ENCODE measurements at places on chromosomes 2 and 18.

- DNase-seq: no peak
Observed at GRCh38 chr18:55452123-55452611, 135.8 kb downstream of the TCF4 start.

DNA sequence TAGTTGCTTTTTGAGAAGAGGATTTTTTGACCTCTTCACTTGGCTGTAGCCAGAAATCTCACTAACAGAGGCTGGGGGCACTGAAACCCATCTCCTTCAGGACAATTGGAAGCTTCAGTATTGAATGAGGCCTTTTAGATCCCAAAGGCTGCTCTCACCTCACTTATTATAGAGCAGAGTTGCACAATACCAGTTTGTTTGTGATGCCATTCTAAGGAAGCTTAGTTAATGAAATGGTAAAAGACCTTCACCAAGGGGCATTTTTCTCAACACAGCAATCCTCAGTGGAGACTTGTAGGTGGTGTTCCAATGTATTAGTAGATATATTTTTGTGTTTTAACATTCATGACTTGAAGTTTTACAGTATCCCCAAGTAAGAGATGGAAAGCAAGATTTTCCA, 71.0 kb upstream of the RFX8 start:
- no peak for DNase-seq

DNA sequence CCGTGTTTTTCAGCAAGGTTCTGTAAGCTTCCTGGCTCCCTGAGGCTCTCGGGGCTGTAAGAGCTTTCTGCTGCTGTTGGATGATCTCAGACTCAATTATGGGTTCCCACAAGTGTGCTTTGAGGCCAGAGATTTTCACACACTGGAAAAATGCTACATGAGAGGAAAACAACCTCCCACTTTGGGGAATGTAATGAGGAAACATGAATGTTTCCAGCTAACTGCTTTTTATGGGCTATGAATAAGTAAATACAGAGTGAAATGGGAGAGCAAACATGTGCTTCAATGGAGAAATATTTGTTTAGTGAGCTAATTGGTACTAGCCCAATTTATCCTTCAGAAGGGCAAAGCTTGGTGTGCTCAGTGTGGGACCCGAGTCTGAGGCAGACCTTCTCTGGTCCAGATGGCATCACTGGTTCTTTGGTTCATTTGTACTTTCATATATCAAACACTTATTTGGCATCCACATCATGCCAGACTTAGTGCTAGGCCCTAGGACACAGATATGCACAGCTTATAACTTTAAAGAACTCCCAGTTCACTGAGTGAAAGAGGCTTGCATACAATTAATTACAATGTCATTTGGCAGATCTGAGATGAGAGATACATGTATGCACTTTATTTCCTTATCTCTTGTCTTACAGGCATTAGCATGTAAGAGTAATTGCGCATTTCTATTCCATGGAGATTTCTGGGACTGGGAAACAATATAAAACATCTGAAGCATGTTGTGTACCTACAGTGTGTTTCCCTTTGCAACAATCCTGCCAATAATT, 248.8 kb downstream of the RDH14 start:
- DNase-seq: no peak

GRCh38 chr2:30243231-30243630, 11.9 kb downstream of the LBH start:
- DNase-seq: no peak

DNA sequence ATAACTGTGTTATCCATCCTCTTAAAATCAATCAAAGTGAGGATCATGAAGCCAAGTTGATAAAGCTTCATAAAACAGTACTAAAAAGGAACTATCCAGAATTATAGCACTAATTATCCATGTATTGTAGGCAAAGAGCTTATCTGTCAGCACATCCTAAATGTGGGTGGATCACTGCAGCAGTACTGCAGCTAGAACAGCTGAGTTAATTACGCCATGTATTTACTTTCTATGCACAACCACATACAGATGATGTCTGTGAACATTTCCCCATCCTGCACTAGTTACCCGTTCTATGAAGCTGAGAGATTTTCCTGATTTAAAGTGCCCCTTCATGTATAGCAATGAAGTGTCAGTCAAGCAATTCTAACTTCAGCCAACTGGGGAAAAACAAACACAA, 96.6 kb downstream of the RAPH1 start:
- no peak for DNase-seq

- DNase-seq: no peak
Observed at GRCh38 chr2:37698931-37699481, 27.6 kb upstream of the CDC42EP3 start.

GRCh38 chr2:156481312-156481711, 45.1 kb downstream of the GPD2 start:
- no peak for DNase-seq

- DNase-seq: no peak
Observed at GRCh38 chr18:72283148-72283925, 260.8 kb downstream of the CBLN2 start.

DNA sequence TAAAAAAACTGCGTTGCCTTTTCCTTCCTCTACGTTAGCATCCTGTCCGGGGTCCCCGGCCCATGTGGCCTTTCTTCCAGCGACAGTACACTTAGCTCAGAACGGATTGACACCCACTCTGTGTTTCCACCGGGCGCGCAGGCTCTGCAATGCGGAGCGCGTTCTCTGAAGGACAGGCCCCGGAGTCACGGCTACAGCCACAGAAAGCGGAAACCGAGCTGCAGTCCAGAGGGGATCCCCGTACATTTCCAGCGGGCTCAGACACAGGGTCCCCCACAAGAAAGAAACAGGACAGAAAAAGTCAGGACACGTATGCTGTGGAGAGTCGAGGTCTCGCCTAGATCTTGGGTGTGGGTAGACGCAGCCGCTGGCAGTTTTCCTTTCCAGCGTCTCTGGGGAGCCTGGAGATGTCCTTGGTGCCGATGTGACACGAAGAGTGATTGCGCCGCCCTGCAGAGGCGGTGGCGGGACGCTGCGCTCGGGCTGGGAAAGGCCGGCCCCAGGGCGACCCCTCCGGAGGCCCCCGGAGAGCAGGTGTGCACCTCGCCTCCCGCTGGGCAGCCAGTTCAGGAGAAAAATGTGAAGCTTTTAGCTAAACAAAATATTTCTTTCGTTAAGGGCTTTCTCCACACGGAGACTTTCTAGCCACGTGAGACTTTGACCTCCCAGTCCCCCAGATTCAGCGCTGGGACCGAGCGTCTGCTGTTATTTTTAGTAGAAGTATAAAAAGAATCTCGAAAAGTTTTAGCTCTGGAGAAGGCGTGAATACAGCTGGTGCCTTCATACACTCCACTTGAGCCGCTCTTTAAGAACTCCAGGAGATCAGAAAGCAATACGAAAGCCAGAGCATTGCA, 1.3 kb upstream of the ACKR3 start:
- no peak for DNase-seq

DNA sequence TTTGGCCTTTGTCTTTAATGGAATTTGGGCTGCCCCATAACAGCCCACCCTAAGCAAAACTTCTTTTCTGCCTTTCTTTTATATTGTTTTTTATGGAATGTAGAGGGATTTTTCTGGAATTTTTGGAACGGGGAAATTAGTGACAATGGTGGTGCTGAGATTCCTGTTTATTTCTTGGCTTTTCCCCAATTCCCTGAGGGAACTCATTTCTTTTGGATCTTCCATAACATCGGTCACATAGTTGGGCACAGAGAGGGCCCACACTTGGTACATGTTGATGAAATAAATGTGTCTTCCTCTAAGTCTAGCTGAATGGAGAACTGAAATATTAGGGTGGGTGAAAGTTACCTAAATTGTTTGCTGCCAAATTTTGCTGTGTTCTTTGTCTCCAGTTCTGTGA, 191.6 kb upstream of the TNP1 start:
- DNase-seq: no peak

DNA sequence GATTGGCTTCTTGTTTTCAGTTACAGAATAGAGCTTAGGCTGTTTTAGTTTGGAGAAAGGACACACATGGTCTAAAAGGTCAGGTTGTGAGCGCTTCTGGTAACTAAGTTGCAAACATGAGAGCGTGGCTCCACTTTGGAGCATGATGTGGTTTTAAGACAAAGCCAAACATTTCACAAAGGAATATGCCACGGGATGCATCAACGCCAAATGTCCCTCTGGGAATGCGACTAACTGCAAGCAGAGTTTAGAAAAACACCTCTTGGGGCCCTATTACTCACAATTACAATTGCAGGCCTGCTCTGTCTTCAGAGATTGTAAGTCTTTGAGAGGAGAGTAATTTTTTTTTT, 25.4 kb downstream of the MYO7B start:
- no peak for DNase-seq

GRCh38 chr2:12597610-12598009, 119.1 kb upstream of the TRIB2 start:
- DNase-seq: no peak

GRCh38 chr2:187991389-187991788, 300.3 kb upstream of the GULP1 start:
- DNase-seq: no peak

GRCh38 chr18:76984193-76985155, 148.1 kb downstream of the MBP start:
- no peak for DNase-seq

GRCh38 chr2:208595386-208596275, 189.0 kb downstream of the PTH2R start:
- DNase-seq: no peak

DNA sequence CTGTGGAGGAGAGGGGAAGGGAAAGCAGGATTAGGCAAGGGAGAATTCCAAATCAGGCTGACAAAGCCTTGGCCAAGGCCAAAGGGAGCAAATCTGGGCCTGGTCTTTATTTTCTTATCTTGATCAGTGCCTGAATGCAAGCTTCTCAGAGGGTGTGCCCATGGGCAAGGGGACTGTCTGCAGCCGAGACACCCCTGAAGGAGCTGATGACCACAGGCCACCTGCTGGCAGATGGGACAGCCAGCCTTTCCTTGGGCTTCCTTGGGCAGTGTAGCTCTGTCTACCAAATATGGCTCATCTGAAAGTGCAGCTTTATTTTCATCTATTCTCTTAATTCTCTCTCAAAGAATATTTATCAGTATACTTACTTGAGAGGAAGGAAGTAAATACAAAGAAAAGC, 117.0 kb downstream of the PKP4 start:
- no peak for DNase-seq

DNA sequence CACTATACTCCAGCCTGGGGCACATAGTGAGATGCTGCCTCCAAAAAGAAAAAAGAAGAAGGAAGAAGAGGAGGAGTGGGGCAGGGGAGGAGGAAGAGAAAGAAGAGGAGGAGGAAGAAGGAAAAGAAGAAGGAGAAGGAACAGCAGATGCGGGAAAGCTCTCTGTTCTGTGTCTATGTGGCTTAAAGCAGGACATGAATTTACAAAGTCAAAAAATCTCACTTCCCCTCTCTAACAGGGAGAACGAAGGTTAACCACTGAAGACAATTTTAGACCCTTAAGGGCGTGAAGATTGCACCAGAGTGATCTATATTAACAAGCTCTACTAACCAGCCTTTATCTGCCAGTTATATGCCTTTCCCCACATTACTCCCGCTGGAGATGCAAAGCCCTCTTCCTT, 258.9 kb downstream of the METTL4 start:
- no peak for DNase-seq

DNA sequence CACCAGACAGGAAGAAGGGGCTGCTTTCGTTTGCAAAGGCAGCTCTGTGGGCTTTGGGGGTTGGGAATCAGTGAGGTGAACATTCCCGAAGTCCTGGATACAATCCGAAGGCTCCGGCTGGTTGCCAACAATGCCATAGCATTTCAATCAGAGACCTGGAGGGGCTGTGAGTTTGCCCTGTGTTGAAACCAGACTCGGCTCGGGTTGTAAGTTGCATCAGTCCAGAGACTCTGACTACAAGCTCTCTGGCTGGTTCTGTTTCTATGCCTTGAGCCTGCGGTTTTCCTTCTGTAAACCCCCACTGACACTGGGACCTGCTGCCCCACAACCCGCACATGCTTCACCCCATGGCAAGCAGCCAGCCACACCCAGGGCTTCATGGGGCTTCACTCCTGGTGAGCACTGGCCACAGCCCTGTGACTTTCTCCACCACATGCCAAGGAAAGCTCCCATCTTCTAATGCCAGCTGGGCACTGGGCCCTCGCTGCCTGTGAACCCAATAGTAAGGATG, 85.7 kb upstream of the ODC1 start:
- no peak for DNase-seq

DNA sequence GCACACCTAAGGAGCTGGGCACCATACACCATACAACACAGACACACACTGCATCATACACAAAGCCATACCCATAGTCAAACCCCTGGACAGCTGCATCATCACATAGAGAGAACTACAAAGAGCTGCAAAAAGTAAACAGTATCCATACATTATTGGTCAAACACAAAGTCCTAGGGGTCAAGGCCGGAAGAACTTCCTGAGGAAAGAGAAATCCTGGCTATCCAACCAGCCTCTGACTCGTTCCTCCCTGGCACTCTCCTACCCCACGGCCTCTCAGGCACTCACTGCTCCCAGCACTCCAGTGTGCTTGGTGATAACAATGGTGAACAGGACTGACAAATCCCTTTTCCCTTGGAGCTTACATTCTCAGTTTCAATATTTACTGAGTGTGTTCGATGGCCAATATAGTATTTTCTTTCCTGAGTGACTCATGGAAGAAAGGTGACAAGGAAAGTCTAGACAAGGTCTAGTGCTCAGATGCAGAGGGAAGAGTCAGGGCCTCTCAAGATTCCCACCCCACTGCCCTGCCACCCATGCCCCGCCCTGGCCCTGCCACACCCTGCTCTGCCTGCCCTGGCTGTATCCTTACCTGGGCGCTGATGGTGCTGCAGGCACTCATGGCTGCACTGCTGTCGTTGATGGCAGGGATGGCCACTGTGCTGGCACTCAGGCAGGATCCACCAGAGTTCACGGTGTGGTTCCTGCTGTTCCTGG, 3.4 kb downstream of the CFAP65 start:
- DNase-seq: no peak

GRCh38 chr2:234254783-234255521, 204.4 kb downstream of the SPP2 start:
- DNase-seq: no peak

- DNase-seq: no peak
Observed at GRCh38 chr2:212547716-212548454, 9.3 kb upstream of the ERBB4 start.

GRCh38 chr2:33145459-33145858, 198.7 kb downstream of the LTBP1 start:
- no peak for DNase-seq

GRCh38 chr18:35038881-35039491, 2.2 kb upstream of the MAPRE2 start:
- no peak for DNase-seq

DNA sequence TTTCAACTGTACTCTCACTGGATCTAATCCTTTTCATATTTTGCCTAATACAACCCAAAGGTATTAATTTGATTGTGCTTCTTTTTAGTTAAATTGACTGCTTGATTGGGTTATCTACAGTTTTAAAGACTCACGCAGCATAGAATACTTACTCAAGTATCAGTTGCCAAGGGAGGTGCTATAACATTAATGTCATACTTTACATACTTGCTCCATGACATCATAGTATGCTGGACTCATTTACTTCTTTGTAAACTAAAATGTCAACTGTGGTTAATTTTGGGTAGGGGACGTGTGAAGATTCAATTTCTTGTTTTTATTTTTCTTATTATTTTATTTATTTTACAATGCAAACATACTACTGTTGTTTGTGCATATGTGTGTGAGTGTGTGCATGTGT, 716.2 kb upstream of the VRK2 start:
- DNase-seq: no peak
